ENCODE measurements at places on chromosomes 2 and 18. TPM values are rescaled to one million over a fixed set of nuclear protein-coding genes. Genes with fewer than 3 reads are reported as not detected.
A peak's percentile ranks its signal among the peaks of the same experiment; 100 is the strongest.

Gene CASP8
- 35.2 TPM for total RNA-seq

GRCh38 chr2:650343-651310 lies 26.6 kb downstream of the TMEM18 start:
- H3K36me3 ChIP-seq: no peaks in the 10 kb centered on the region
- no peak for DNase-seq
- H3K27me3 ChIP-seq: peaks cover 18% of the 10 kb centered on the region
- H3K4me3 ChIP-seq: no peak overlapping the region
- H3K4me1 ChIP-seq: no peaks in the 10 kb centered on the region
- no peak overlapping the region for H3K27ac ChIP-seq

GRCh38 chr2:76381624-76382023 lies 670.9 kb upstream of the GCFC2 start:
- H3K4me1 ChIP-seq: no peaks in the 10 kb centered on the region
- H3K27me3 ChIP-seq: peaks cover 44% of the 10 kb centered on the region
- DNase-seq: no peak
- H3K4me3 ChIP-seq: no peak overlapping the region

DNA sequence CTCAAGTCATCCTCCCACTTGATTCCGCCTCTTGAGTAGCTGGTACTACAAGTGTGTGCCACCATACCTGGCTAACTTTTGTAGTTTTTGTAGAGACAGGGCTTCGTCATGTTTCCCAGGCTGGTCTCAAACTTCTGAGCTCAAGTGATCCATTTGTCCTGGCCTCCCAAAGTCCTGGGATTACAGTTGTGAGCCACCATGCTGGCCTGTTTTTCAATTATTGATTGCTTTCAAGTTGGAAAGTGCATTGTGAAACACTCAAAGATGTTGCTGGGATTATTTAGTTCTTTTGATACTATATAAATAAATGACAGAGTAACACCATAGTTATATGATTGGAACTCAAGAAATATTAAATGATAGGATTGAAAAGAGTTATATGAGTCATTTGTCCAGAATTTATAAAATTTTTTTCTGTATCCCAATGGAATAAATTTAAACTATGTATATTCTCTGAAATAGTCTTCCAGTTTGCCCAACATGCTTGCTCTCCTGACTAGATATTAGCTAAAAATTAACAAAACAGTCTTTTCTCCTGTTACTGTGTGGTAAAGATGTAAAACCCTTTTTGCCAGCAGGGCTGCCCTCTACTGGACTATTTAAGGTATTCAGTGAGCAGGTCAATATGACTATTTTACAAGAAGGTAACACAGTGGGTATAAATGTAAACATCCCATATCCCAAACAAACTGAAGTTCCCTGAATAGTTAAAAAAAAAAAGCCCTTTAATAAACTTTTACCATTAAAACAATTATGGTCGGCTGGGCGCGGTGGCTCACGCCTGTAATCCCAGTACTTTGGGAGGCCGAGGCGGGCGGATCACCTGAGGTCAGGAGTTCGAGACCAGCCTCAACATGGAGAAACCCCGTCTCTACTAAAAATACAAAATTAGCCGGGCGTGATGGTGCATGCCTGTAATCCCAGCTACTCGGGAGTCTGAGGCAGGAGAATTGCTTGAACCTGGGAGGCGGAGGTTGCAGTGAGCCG lies 42.7 kb downstream of the ACSL3 start:
- DNase-seq: peak; percentile 72
- H3K27ac ChIP-seq: peak overlapping the region; percentile 39
- peaks cover 54% of the 10 kb centered on the region for H3K36me3 ChIP-seq
- H3K4me1 ChIP-seq: peaks cover 50% of the 10 kb centered on the region
- H3K27me3 ChIP-seq: no peaks in the 10 kb centered on the region

Gene RAB27B
- total RNA-seq: 73.5 TPM

DNA sequence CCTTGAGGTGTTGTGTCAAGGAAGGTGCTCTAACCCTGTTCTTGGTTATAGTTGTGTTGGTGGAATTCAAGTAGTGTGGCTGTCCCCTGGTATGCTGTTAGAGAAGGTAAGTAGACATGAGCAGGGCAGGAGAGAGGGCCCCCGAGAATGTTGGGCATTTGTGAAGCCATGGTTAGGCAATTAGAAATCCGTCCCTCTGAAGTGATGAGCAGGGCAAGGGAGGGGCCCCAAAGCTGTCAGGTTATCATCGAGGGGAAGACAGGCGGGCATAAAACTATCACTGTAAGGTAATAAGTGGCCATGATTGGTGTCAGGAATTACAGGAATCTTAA lies 5.2 kb downstream of the XRCC5 start:
- peak overlapping the region; percentile 96 for H3K4me3 ChIP-seq
- peak overlapping the region; percentile 99 for H3K27ac ChIP-seq
- DNase-seq: no peak
- peaks cover 35% of the 10 kb centered on the region for H3K4me1 ChIP-seq
- peaks cover 59% of the 10 kb centered on the region for H3K36me3 ChIP-seq

Gene ATAD2B
- total RNA-seq: 19.6 TPM

Gene FOXD4L1
- 0.63 TPM for total RNA-seq

Gene USP14
- 79.1 TPM for total RNA-seq

DNA sequence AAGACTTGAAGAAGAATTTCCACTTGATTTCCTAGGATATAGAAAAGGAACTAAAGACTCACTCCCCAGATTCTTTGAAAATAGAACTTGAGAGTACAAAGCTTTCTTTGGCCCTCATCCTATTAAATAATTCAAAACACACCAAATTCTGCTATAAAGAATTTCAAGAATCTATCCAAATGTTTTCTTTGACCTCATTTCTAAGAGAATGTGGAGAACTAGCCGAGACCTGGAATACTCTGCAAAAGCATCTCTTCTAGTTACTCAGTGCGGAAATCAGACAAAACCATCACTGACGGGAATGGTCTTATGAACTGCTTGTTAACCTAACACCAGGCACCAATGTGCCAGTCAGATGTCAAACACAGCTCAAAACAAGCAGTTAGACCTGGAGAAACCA lies 44.2 kb upstream of the ARL5A start:
- no peaks in the 10 kb centered on the region for H3K36me3 ChIP-seq
- DNase-seq: no peak
- no peaks in the 10 kb centered on the region for H3K27me3 ChIP-seq
- H3K27ac ChIP-seq: no peak overlapping the region
- H3K4me3 ChIP-seq: no peak overlapping the region

GRCh38 chr18:49459404-49460171 lies 857 bp downstream of the DYM start:
- DNase-seq: no peak
- H3K36me3 ChIP-seq: no peaks in the 10 kb centered on the region
- H3K4me3 ChIP-seq: peak overlapping the region; percentile 67
- H3K4me1 ChIP-seq: peaks cover 25% of the 10 kb centered on the region
- H3K27me3 ChIP-seq: no peaks in the 10 kb centered on the region

Gene IL1RL1
- 25.6 TPM for total RNA-seq
